Stimulated activated CD4-positive, alpha-beta T cell treated with anti-CD3 and anti-CD28 coated beads, Interleukin-4, amount 100 ng/mL, for 1 hour (primary cell): ENCODE measurements at places on chromosomes 6 and 20.

GRCh38 chr6:80676386-80676785 is 569.9 kb downstream of the BCKDHB start:
- no peak for DNase-seq

DNA sequence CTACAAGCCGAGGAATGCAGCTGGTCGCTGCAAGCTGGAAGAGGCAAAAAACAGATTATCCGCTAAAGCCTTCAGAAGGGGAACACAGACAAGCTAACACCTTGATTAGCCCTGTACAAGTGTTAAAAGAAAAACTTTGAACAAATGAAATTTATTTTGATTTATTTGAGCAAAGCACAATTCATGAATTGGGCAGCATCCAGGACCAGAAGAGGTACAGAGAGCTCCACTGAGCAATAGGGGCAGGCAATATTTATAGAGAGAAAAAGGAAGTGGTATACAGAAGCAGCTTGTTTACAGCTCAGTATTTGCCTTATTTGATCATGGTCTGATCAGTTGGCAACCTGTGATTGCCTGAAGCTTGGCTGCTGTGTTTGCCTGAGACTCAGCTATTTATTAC is 17.6 kb downstream of the HLA-DOB start:
- DNase-seq, result no peak

GRCh38 chr6:161342039-161342438 is 68.2 kb upstream of the AGPAT4 start:
- no peak for DNase-seq

DNA sequence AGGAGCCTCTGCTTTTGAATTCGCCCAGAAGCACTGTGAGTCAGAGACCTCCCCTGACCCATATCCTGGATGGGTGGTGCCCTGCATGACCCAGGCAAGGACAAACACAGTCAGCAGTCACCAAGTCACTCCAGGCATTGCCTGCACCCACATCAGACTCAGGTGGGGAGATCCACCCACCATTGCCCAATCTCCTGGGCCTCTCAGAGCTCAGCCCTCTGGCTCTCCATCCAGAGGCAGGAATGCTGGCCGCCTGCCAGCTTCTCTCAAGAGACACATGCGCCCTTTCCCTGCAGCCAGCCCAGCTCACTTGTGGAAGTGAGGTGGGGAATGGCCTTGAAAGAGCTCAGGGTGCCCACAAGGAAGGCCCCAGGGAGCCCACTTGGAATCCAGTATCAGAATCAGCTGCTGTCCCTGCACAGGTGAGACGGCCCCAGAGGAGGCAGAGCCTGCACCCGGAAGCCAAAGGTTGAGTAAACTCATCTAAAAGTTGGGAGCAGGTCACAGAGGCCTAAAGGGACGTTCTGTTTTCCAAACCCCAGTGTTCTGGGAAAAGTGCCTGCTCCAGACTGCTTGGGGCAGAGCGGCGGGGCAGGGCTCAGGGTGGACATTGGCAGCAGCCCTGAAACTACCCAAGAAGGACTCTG is 129.8 kb downstream of the PREX1 start:
- DNase-seq, result no peak

DNA sequence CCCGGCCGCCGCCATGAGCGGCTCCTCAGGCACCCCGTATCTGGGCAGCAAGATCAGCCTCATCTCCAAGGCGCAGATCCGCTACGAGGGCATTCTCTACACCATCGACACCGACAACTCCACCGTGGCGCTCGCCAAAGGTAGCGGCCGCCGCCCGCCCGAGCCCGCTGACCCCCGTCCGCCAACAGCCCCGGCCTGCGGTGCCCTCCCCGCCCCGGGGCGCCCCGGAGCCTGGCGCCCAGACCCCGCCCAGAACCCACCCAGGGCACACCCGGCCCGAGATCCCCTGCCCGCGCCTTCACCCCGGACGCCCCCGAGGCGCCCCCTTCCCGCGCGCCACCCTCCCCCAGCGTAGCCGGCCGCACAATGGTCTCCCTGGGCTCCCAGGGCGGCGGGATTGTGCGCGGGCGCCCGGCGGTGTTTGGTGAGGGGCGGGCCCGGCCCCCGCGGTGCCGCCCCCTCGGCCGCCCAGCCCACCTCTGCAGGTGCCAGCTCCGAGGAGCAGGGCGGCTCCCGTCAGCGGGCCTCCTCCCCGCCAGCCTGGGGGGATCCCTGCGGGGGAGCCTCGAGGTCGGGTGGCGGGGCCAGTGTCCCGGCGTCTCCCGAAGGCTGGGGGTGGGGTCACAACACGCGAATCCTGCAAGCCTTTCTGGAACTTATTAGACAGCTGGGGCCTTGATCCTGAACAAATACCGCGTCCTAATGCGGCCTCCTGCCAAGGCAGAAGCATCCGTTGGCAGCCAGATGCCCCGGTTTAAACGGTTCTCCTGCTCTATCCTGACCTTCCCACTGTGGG is 577 bp downstream of the LSM14B start:
- peak; percentile 52 for DNase-seq

DNA sequence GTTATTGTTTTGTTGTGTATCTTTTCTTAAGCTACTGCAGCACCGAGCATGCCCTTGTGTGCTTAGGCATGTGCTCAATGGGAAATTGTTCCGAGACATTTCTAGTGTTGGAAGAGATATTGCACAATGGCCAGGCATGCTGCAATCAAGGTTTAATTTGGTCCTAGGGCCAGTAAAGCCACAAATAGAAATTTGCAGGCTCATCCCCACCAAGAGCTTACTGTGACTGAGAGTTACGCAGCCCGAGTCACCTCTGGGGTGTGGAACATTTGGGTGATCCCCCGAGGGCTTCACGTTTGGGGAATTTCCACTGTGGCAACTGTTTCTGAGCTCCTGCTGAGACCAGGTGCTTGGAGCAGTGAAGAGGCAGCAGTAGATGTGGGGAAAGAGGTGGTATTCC is 65.8 kb downstream of the ADTRP start:
- peak; percentile 57 for DNase-seq

DNA sequence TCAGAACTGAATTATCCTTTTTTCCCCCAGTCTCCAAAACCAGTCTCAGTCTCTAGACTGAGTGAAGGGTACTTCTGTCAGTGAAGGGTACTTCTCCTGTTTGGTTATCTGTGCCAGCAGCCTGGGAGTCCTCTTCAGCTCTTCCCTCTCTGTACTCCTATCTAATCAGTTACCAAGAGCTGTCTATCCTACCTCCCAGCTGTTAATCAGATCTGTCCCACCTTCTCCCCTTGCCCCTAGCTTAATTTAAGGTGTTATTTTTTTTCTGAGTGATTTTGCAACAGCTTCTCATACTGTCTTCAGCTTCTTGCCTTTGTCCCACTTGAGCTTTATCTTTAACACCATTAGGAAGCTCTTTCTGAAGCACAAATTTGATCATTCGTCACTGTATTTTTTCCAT is 491.9 kb upstream of the SOX4 start:
- DNase-seq, result no peak

- DNase-seq, result no peak
These were observed 9.4 kb upstream of the KHDC1L start for GRCh38 chr6:73234733-73235132.

GRCh38 chr6:14107711-14108494 is 9.7 kb upstream of the CD83 start:
- DNase-seq, result no peak

DNA sequence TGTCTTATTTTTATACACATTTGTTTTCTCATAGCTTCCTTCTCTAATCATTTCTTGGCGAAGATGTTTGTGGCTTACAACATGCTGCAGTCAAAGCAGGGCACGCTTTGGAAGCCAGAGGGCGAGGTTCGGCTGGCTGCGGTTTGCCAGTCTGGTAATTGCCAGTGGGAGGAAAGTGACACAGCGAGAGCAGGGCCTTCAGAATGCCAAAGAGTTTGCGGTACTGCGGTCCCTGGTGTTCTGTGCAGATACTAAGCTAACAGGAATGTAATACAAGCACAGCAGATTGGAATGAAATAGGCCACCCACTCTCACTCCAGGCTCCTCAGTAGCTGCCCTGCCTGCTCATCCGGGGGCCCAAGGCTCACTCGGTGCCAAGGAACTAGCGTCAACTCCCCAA is 58.7 kb upstream of the TGM3 start:
- no peak for DNase-seq

DNA sequence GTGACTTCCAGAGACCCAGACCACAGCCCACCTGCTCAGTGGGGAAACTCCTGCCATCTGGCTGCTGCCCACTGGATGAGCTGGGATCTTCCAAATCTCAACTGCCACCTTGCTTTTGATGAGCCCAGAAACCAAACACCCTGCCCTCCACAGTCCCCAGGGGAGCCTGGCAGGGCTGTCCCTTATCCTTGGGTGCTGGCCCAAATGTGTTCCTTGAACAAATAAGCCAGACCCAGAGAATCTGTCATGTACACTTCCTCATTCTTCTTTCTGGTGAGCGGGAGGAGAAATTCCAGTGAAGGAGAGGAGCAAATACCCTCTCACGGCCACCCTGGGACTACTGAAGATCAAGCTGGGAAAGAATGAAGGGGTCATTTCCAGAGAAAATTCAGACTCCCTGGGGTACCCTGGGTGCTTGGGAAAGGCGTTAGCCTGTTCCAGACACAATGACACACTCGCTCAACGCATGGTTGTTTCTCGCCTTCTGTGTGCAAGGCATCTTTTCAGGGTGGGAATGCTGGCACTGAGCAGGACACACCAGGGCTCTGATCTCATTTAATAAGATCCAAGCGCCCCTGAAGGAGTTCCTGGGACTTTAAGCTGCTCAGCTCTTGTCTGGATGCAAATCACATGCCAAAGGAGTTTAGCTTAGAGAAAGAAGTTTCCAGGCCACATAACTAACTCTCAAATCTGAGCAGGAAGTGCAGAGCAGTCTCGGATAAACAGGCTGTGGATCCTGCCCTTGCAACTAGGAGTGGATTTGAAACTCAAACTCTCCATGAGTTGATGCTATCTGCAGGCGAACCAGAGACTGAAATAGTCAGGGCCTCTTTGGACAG is 38.5 kb downstream of the PXDC1 start:
- no peak for DNase-seq

DNA sequence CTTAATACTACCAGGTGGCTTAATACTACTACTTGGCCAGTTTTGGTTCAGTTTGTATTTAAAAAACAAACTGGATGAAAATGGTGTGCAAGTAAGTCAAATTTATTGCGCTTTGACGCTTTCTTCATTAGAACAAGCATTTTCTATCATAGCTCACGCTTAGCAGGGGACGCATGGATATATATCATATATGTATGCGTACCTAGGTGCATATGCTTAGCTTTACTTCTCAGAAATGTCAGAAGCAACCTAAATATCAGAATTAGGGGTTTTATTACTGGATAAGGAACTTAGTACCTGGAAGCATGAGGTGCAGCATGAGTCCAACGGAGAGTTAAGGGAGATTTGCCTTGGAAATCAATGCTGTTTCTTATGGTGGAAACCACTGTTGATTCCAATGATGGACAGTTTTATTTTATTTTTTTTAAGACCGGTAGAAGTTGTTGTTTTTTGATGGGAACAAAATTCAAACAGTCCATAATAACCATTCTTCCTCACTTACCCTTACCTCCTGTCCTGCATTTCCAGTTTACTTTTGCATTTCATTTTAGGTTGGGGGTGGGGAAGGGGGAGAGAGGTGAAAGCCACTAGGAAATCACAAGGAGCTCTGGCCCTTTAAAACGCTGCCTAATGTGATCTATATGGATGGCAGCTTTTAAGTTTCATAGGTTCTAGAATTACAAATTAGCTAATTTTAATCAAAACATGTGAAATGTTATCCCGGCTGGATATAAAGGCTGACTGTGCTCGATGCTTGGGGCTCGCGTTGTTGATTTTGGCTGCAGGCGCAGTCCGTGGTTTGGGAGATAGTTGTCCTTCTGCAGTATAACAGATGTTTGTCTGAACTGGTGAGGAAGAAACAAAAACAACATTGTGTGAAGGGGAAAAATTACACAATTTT is 2.1 kb downstream of the SOBP start:
- no peak for DNase-seq

DNA sequence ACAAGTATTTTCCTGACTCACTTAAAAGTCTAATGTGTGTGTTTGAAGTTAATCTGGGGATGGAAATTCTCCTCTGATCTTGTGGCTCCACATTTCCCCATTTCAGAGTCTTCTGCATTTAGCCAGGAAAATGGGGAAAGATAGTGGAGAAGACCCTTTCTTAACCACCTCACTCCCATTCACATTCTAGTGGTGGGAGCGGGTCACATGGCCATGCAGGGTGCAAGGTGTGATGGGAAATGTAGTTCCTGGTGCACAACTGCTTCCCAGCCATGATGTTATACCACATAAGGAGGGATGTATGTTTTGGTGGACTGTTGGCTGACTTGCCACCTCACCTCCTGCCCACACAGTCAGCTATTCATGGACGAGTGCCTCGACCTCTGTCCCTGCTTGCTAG is 61.8 kb downstream of the BANF2 start:
- no peak for DNase-seq

DNA sequence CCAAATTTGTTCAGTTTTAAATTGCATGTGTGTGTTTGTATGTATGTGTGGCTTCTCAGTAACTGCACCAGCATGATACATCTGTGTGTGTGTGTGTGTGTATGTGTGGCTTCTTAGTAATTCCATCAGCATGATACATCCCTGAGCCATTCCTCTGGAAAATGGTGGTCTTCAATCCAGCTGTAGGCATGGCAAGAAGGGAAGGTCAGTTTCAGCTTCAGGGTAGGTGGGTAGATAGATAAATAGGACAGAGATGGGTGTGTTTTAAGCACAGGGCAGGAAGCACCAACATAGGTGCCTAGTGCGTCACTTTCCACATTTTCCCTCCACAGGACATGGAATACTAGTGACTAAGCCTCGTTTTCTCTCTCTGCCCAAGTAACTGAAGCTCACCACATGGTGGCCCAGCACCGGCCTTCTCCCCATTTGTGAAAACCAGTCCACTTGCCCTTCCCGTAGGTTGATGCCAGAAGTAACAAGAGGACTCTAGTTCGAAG is 82.9 kb downstream of the RPP40 start:
- no peak for DNase-seq

- no peak for DNase-seq
These were observed 155.2 kb downstream of the TINAG start for GRCh38 chr6:54463354-54464024.

GRCh38 chr6:164105705-164106104 is 691.2 kb downstream of the QKI start:
- no peak for DNase-seq

- no peak for DNase-seq
These were observed 8.7 kb downstream of the TRIB3 start for GRCh38 chr20:389220-389619.

DNA sequence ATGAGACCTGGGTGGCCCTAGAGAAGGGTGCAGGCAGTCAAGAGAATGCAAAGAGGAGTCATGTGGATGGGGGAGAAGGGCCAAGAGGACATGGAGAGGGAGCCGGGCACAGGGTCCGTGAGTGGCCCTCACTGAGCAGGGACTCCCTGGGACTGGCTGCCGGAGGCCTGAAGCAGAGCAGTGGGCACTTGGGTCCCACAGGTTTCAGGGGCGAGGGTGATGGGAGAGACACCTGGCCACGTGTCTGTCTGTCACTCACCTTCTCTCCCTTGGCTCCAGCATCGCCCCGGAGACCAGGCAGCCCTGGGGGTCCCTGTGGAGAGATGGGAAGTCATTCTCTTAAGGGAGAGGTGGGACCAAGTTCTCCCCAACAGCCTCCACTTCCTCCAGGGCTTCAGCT is 25.5 kb downstream of the COL11A2 start:
- no peak for DNase-seq
